NCI-H748 treated with DMSO at 0.1 percent for 48 hours (cell line): ENCODE measurements at places on chromosomes 12 and 14.
A peak's percentile ranks its signal among the peaks of the same experiment; 100 is the strongest.

DNA sequence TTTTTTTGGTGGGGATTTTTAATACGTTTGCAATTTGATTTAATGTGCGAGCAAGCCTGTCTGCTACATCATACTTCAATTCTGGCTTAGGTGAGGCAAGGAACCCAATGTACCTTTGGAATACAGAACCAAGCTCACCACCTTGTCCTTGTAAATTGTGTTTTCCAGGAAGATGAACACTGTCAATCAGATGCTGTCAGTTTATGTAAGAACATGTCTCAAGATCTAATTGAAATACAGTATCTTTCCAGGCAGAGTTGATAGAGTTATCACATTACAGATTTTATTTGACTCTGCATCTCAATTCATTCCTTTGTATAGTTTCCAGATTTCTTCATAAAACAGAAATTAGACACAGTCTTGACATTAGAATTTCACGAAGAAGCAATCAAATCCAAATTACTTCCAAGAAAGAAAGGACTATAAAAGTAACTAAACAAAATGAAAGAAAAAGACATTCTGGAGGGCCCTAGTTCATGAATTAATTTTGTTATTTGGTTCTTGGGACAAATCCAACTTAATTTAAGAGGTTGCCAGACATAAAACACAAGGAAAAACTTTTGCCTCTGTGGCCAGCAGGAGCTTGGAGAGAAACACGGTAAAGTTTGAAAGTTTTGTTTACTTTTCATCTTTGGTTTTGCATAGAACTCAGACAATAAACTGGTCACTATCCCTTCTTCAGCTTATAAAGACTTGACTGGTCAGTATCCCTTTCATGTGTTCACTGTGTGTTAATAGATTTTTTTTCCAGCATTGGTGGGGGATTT lies 16.4 kb upstream of the MED13L start:
- no peak for DNase-seq

GRCh38 chr14:81432219-81432661 lies 32.1 kb upstream of the STON2 start:
- no peak for DNase-seq

DNA sequence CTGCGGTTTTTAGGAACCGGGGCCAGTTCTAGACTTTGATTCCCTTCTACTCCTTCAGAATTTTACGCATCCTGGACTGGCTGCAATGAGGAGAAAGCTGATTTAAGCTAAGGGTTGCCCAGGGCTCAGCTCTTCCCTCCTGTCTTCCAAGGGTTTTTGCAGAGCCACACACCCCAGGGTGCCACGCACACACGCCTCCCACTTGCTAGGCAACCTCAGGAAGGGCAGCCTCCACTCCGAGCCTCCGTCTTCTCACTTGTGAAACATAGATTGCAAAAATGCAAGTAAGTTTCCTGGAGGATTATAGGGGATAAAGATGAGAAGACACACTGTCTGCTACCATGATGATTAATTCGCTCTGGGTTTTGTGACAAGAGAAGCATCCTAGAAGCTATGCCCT lies 31.7 kb downstream of the NOS1 start:
- no peak for DNase-seq

GRCh38 chr12:131123817-131124216 lies 170.1 kb downstream of the ADGRD1 start:
- no peak for DNase-seq

DNA sequence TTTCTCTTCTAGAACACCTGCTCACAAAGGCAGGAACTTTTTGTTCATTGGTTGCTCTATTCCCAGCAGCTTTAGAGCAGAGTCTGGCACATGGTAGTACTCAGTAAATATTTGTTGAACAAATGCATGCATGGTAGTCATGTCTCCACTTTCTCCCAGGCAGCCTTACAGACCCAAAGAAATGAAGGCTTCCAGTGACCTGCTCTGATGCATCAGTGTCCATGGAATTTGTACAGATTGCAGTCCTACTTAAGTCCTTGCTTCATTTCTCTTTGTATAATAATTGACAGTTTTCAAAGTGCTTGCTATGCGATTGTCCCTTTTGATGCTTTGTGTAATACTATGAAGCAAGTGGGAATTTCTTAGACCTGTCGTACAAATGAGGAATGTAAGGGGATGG lies 119.6 kb downstream of the DERA start:
- DNase-seq, result no peak

- no peak for DNase-seq
These were observed 40.7 kb downstream of the NEUROD4 start for GRCh38 chr12:55060470-55060869.

DNA sequence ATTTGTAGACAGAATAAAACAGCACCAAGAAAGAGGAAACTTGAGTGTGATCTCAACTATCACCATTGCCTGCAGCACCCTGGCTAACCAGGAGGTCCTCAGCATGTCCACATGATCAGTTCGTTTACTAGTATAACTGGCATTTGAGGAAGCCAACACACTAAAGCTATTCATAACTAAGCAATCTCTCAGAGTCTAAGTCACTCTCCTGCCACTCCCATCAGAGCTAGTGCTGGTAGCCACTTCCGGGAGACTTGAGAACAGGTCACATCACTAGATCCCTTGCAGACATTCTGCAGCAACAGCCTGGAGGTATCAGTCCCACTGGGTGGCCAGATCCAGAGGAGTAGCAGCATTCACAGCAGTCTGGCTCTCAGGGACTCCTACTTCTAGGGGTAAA lies 352.9 kb upstream of the OR4E1 start:
- DNase-seq, result no peak

GRCh38 chr14:36167431-36167830 lies 9.1 kb downstream of the PTCSC3 start:
- DNase-seq, result no peak

DNA sequence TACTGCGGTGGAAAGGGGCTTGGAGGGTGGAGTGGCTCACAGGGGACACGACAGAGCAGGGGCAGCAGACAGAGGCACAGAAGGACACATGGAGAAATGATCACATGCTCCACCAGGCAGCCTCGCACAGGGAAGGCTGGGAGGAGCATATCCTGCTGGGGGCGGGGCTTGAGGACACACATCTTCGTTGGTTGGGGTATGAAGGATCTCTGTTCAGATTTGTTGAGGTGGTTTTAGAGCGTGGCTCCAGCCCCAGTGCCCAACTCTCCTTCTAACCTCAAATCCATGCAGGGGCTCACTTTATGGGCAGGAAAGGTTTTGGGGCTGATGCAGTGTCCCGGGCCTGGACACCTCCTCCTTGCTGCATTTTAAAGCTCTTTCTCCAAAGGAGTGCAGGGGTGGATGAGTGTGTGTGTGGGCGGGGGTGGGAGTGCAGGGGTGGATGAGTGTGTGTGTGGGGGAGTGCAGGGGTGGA lies 733 bp upstream of the P3H3 start:
- DNase-seq, result peak; percentile 54

DNA sequence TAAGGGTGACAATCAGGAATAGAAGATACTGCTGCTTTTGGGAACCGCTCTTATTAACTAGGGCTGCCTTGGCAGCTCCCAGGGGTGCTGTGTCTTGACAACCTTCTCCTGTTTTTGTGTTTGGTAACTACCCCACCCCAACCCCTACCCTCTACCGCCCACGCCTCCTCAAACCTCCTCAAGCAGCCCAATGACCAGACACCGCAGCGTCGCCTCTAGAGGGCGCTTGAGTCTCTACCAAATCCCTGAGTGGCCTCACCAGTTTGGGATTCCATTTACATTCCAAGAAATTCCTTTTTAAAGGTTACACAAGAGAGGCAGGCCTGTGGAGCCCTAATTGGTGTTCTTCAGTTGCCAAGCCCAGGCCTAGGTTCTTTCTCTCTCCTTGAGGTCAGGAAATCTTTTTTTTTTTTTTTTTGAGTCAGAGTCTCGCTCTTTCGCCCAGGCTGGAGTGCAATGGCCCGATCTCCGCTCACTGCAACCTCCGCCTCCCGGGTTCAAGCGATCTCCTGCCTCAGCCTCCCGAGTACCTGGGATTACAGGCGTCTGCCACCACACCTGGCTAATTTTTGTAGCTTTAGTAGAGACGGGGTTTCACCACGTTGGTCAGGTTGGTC lies 72.4 kb upstream of the USP44 start:
- peak; percentile 56 for DNase-seq

DNA sequence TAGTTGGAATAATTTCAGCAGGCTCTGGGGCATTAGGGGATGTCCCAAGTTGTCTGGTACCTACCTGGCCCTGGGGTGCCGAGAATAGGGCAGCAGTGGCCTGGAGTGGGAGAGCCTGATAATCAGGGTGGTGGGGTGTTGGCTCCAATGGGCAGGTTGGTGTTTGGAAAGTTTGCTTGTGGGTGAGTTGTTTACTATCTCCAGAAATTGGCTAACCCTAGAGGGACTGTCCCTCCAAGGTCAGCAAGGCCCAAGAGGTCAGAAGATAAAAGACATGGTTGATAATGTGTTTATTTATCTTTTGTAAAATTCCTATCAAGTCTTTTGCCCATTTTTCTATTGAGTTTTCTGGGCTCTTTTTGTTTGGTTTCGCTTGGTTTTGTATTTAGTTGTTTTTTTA lies 105.1 kb downstream of the KICS2 start:
- DNase-seq, result no peak

DNA sequence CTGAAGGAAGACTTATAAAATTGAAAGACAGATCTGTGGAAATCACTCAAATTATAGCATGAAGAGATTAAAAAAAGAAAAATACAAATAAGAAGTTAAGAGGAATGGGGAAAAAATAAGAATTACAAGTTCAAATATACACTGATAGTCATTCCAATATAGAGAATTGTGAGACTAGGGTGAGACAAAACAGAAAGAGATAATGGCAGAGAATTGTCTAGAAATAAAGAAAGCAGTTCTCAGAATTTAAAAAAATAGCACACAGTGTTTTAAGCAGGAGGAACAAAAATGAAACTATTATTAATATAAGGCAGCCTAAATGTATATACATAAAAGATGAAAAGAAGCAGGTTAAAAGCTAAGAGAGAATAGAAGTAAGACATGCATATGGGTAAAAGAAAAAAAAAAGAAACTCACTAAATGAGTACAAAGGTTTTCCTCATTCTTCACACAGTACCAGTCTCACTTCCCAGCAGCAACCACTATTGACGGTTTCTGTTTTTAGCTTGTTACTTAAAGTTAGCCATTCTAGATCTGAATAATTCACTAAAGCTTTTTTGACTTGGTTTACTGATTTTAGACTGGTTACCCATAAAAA lies 31.1 kb downstream of the SLC38A4 start:
- no peak for DNase-seq
